GM19239 (cell line): ENCODE measurements at places on chromosomes 6 and 20.

GRCh38 chr6:11978169-11978987, 33.7 kb upstream of the HIVEP1 start:
- DNase-seq = no peak

DNA sequence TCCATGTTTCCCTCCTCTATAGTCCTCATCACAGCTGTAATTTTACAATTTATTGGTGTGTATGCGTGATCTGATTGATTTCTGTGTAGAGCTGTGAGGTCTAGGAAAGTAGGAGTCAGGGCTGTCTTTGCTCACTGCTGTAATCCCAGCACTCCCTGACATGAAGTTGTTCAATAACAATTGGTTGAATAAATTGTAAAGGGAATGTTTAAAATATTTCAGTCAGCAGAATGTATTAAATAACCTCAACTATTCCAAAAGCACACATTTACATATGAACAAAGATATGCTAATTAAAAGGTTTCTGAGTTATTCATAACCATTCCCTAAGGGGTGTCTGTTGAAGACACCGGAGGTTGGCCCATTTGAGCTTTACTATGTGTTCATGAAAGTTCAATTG, 31.5 kb downstream of the NOX3 start:
- DNase-seq = no peak

GRCh38 chr6:166041277-166041676, 126.4 kb downstream of the TBXT start:
- DNase-seq = no peak

DNA sequence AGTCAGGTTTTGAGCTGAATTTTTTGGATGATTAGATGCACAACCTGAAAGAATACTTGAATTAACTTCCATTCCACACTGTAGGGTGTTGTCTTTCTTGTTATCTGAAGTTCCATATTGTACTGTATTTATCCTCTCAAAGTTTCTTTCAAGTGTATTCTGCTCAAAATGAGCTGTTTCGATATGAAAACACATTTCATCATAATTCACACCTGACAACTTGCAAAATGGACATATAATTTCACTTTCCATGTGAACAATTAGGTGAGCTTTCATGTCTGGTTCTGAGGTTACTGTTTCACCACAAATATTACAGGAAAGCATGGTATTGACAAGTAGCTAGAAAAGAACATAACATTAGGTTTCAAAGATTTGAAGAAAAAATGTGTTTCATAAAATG, 1.7 kb downstream of the ZUP1 start:
- DNase-seq = no peak

DNA sequence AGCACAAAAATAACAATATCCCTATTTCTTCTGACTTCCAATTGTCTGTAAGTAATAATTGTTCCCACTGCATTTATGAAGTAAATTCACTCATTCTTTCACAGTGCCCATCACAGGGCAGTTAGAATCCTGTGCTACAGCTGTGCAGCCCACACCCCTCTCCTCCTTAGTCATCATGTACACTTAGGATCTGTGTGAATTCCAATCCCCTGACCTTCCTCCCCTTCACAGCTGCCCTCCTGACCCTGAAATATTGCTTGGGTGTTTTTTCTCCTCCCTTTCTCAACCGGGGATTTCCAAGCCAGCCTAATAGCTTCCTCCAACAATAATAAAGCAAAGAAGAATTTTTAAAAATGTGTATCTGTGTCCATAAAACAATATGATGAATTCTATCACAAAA, 91.5 kb upstream of the BEND6 start:
- no peak for DNase-seq

DNA sequence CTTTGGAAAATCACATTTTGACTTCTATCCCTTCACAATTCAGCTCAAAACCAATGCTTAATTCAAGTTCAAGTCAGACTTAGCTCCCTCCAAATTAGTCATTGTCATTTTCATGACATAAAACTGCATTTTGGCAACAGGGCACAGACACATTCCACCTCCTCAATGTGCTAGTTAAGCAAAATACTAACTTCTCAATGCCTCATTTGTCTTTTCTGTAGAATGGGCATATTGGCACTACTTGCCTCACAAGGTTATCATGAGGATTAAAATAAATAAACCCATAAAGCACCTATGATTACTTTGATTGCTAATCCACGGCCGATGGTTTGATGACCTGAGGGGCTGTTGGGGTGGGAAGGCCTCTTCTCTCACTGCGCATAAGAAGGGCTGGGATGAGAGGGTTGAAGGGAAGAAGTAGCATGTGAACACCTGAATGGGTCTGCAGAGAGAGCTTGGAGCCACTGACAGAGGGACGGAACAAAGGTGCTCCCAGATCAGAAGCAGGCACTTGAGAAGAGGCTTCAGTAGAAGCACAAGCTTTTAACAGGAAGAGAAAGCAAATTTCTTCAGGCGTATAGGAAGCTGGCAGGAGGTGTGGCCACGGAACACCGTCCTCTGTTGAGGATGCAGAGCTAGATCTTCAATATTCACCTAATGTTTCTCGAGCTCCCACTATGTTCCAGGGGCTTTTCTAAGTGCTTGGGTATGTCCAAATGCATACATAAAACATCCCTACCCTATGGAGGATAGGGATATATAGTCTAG, 11.7 kb upstream of the TBC1D7 start:
- no peak for DNase-seq

DNA sequence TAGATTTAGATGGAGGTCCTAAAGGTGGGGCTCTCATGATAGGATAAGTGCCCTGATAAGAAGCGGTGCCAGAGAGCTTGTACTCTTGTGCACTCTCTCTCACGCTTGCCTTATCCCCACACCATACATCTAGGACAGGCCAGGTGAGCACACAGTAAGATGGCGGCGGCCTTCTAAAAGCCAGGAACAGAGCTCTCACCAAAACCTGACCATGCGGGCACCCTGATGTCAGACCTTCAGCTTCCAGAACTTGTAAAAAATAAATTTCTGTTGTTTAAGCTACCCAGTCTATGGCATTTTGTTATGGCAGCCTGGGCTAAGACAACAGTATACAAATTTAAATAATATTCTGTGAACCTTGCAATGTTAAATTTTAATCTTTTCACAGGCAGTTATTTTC, 40.8 kb upstream of the CALHM6 start:
- DNase-seq = no peak
